ENCODE measurements at places on chromosomes 16 and 17.

- no peak for DNase-seq
Measured at GRCh38 chr17:4796552-4796920, 572 bp downstream of the PSMB6 start.

DNA sequence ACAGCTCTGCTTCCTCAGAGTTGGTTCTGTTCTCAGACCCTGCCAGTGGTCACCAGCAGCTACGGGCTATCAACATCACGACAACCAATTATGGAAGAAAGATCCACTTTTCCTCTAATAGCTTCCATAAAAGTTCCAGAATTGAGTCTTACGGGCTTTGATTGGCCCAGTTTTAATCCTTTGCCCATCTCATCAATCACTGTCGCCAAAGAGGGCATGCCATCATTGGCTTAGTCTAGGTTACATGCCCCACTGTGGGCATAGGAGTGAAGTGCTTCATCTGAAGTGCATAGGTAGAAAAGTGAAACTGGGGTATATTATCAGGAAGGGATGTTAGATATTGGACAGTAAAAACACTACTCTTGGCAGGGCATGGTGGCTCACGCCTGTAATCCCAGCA is 76.6 kb upstream of the DHX40 start:
- DNase-seq, result no peak

DNA sequence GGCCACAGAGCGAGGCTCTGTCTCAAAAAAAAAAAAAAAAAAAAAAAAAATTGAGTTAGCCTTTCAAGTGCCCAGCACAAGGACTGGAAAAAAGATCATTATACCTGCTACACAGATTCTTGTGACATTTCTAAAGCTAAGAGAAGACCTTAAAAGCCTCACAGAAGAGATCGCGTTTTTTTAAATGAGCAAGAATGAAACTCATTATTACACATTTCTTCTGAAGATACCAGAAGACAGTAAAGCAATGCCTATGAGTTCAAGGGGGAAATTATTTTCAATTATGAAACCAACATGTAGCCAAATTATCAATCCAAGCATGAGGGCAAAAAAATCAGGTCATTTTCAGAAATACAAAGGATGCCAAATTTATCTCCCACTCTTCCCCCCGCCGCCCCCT is 56.8 kb downstream of the MED13 start:
- no peak for DNase-seq

DNA sequence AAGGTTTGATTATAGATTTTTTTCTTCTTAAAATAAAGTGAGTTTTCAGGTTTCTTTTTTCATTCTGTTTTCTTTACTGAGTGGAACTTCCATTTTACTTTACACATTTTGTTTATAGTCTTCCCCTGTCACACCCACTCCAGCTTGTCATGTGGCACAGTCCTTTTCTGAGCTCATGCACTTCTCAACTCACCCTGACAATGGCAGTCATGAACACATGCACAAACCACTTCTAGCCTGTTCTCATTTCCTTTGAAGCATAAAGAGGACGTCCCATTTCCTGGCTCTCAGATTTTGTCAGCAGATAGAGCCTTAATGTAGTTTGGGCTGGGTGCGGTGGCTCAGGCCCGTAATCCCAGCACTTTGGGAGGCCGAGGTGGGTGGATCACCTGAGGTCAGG is 168.0 kb downstream of the AHSP start:
- no peak for DNase-seq

All from HS-27A (cell line).